Fibroblast of skin of abdomen (primary cell): ENCODE measurements at places on chromosomes 1 and 21.
A peak's percentile ranks its signal among the peaks of the same experiment; 100 is the strongest.

GRCh38 chr1:91714867-91715381 is 171.0 kb downstream of the TGFBR3 start:
- no peak for DNase-seq

DNA sequence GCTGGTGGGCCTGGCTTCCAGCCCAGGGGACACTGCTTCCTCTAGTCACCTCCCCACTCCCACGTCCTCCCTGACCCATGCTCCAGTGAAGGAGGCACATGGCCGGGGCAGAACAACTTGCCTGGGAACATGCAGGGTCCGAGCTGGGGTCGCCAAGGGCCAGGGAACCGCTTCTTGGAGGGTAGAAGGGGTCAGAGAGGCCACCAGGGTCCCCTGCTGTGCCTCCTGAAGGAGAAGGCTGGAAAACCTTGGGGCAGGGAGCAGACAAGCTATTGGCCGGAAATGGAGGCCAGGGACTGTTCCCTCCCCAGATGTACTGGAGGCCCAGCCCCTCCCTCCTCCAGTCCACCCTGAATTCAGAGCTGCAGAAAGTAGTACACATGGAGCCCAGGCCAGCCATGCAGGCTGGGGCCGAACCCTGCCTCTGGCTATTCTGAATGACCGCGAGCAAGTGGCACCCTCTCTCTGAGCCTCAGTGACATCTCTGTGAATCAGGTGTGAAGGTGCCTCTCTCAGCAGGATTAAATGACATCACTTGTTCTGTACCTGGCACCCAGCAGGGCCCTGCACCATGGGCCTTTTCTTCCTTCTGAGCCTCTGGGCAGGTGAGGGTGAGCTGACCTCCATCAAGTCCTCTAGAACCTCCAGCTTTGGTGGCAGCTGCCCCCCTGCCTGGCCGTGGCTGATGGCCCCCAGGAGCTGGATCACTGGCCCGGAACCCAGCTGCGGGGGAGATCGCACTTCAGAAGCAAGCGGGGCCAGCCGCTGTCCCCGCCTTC is 15.7 kb downstream of the SPOCD1 start:
- DNase-seq, result no peak

- DNase-seq, result no peak
Observed at GRCh38 chr1:101444873-101445618, 208.2 kb downstream of the S1PR1 start.

DNA sequence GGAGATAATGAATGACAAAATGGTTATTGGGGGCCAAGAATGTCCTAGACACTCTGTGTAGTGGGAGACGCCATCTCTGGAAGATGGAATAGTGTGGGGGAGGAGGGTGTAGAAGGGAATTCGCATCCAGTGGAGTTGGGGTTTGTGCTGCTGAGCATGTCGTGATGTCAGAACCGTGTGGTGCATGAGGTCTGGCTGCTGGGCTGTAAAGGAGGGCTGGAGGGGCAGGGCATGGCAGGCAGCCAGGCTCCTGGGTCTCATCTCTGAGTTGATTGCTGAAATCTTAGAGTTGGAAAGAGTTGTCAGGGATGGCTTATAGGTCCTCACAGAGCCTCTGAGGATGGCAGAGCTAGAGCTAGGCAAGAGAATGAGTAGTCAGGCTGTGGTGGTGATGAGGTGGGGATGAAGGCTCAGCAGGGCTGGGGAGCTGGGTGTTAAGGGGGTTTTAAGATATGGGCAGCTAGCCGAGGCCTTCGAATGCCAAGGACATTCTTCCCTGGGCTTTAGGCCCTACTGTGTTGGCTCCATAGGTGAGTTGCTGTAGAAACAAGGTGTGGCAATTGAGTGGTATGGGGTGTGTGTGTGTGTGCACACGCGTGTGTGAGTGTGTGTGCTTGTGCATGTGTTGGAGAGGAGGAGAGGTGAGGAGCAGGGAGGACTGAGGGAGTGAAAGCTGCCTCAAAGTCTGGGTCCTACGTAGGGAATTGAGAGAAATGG is 1.9 kb downstream of the PPFIA4 start:
- no peak for DNase-seq

GRCh38 chr1:53517109-53517508 is 57.9 kb downstream of the DMRTB1 start:
- DNase-seq, result no peak

- peak; percentile 63 for DNase-seq
Observed at GRCh38 chr1:211581526-211581925, 2.6 kb upstream of the SLC30A1 start.

- DNase-seq, result no peak
Observed at GRCh38 chr1:86714159-86714558, 9.8 kb downstream of the SH3GLB1 start.

GRCh38 chr1:15578921-15579682 is 5.7 kb downstream of the AGMAT start:
- no peak for DNase-seq

GRCh38 chr21:15301014-15301413 is 236.2 kb upstream of the NRIP1 start:
- DNase-seq, result no peak

DNA sequence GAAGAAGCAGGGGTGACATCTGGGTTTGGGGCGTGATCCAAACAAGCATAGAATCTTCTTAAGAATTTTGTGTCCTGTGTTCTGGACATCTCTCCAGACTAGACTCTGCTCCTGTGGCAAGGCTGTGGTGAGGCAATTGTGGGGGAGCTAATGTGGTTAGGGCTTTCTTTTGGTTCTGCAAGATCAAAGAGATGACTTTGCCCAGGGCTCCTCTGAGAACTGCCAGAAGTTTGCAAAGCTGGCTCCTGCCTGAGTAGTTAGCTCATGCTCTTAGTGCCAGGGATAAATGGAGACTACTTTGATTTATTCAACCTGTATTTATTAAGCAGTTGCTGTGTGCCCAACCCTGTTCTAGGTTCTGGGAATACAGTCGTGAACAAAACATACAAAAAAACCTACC is 34.0 kb upstream of the CRNN start:
- DNase-seq, result no peak

DNA sequence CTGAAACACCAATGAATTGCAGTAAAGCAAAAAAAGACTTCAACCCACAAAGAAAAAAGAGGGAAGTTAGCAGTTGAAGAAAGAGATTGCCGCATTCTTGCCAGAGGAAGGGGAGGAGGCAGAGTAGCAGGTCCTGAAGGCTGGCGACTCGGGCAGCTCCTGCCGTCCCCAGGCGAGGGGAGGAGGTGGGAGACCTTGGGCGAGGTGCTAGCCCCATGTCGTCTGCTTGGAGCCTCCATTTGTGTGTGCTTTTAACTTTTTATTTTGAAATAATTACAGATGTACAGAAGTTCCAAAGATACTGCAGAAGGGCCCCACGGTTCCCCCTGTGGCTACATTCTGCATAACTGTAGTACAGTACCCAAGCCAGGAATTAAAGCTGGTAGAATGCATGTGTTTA is 6.7 kb downstream of the TRPM2 start:
- DNase-seq, result no peak

DNA sequence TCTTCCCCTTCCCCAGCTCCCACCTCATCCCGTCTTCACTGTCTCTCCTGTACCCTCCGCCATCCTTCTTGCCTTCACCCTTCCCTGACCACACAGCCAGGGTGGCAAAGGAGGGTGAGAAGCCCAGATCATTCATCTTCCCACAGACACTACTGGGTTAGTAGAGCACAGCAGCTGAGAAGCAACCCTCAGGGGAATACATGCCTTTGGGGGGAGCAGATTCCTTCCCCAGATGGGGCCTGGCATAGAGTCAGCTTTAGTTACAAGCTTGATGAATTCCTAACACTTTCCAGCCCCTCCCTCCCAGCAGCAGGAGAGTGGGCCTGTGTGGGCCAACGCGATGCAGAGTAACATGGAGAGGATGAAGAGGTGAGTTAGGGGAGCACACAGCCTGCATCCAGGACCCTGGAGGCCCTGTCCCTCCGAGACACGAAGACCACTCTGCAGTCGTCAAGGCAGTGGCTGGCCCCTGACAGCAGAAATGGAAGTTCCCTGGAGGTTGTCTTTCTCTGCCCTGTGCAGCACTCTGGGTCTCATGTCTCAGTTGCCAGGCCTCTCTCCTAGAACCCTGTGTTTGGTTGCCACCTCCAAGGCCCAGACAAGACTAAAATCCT is 8.8 kb upstream of the BTG2 start:
- peak; percentile 85 for DNase-seq

GRCh38 chr1:9020305-9020704 is 5.9 kb downstream of the SLC2A7 start:
- DNase-seq, result no peak

- peak; percentile 21 for DNase-seq
Observed at GRCh38 chr1:110196917-110197765, 13.0 kb upstream of the KCNC4 start.

- DNase-seq, result peak; percentile 65
Observed at GRCh38 chr1:159177272-159177907, 6.0 kb downstream of the CADM3 start.

GRCh38 chr21:25701529-25701928 is 33.2 kb downstream of the ATP5PF start:
- no peak for DNase-seq

DNA sequence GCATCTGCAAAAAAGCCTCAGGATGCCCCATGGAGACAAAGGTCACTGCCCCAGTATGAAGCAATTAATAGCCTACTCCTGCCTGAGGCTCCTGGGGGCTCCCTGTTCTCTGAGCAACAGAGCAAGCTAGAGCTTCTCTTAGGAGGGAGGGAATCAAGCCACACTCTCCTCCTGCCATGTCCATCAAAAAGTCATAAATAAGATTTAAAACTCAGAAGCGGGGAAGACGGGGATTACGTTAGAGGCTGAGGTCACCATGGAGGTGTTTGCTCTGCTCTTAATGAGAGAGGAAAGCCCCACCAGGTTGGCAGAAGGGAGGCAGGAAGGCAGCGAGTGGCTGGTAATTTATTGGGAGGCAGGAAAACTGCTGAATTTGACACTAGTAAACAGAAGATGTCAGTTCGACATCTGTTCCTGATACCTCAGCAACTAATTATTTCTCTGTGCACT is 98.4 kb upstream of the TNR start:
- no peak for DNase-seq

GRCh38 chr1:223887747-223888418 is 42.1 kb upstream of the TP53BP2 start:
- peak; percentile 98 for DNase-seq

DNA sequence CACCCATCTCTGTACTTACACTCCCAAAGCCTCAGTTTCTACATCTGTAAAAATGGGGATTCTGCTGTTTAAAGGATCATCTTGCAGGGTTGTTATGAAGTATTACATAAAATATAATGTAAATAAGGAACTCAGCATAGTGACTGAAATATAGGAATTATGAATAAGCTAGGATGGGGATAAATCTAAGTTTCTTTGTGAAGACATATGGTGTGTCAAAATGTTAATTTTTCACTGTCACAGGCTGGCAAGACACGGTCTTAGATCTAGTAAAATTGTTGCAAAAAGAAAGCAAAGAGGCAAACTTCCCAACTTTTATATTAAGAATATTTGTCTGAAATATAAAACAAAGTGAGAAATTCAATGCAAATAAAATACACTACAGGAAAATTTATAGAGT is 42.0 kb downstream of the ST6GALNAC5 start:
- no peak for DNase-seq

- DNase-seq, result peak; percentile 99
Observed at GRCh38 chr1:234544087-234544579, 65.2 kb upstream of the TARBP1 start.

DNA sequence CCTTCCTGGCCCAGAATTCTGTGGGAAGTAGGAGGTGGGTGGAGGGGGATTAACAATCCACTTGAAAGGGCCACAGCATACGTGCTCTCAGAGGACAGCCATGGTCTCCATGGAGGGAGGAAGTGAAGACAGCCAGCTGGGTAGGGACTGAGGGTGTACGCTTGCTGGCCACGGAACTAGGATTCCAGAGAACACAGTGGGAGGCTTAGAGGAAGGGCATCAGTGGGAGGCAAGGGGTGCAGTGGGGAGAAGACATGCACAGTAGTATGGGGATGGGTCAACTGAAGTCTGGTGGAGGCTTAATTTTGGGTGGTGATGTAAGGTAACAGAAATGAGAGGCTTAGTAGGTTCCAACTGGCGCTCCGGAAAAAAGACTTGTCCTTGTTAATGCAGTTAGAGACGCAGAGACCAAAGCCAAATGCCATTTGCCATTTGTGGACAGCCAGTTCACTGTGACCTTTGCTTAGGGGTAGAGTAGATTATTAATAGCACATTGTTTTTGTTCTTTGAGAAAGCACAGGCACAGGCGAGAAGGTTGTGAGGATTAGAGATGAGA is 103.0 kb downstream of the ZSCAN20 start:
- no peak for DNase-seq

- DNase-seq, result no peak
Observed at GRCh38 chr1:62401034-62401760, 35.7 kb upstream of the USP1 start.

DNA sequence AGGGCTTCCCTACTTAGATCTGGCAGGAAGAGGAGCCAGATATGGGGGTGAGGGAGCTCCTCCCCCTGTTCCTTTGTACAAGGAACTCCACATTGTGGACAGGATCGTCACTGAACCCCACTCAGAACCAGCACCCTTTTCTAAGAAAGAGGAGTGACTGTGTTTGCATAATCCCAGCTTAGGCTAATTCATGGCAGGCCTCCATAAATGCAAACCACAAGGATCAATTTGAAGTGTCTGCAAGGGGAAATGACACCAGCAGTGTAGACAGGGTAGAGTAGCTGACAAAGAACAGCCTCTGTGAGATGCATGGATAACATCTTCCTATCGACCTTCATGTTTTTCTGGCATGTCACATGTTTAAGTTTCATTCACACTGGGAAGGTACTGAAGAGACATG is 11.7 kb downstream of the MX1 start:
- no peak for DNase-seq

DNA sequence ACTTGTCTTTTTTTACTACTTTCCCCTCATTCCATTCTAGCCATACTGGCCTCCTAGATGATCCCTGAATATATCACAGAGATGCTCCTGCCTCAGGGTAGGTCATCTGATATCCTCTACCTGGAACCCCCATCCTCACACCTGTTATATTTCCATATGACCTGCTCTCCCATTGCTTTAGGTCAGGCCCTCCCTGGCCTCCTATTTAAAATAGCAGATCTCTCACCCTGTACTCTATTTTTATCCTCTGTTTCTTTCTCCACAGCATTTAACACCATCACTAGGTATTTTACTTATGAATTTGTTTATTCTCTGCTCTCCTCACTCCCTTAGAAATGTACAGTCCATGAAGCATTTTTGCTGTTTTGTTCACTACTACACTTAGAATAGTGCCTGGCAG is 13.6 kb downstream of the PIK3R3 start:
- no peak for DNase-seq

- no peak for DNase-seq
Observed at GRCh38 chr1:94787691-94788090, 32.5 kb upstream of the SLC44A3 start.

DNA sequence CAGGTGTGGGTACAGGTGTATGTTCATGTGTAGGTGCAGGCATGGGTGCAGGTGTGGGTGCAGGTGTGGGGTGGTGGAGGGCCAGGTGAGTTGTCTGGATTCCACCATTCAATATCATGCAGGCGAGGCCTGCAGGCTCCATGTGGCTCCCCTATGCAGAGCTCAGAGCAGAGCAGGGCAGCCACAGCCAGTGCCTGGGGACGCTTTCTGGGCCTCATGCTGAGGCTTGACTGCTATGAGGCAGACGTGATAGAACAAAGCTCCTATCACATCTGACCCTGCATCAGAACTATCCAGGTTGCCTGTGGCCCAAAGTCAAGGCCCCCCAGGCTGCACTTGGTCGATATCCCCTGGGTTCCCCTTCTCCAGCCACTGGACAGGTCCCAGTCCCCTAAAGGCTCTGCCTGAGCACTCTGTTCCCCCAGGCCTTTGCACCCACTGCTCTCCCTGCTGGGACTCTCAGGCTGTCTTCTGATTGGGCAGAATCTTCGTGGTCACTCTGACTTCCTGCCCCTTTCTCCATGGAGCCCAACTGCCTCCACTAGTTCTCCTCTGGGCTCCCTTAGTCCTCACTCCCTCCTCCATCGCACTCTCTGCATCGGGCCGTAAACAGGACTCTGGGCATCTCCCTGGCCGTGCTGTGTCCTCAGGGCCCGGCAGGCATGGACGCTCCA is 78.6 kb upstream of the ACTL8 start:
- DNase-seq, result no peak
